ENCODE measurements at places on chromosomes 12 and 14.
A peak's percentile ranks its signal among the peaks of the same experiment; 100 is the strongest.

- DNase-seq, result no peak
Measured at GRCh38 chr12:82383930-82384552, 25.7 kb downstream of the METTL25 start.

DNA sequence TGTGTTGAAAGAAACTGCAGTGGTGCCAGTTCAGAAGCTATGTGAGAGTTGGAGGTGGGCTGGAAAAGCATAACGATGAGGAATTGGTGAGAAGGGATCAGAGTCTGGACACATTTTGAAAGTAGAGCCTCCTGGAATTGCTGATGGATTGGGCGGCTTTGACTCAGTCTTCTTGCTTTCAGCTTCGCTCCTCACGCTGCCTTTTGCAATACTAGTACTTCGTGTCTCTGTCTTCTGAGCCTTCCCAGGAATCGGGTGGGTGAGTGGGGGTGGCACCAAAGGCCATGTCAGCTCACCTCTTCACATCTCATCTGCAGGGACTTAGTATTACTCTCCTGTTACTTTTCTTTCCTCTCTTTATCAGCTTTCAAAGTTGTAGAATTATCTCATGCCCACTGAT lies 101.6 kb upstream of the RFX4 start:
- DNase-seq, result no peak

- DNase-seq, result no peak
Measured at GRCh38 chr12:128353301-128353700, 86.3 kb downstream of the TMEM132C start.

DNA sequence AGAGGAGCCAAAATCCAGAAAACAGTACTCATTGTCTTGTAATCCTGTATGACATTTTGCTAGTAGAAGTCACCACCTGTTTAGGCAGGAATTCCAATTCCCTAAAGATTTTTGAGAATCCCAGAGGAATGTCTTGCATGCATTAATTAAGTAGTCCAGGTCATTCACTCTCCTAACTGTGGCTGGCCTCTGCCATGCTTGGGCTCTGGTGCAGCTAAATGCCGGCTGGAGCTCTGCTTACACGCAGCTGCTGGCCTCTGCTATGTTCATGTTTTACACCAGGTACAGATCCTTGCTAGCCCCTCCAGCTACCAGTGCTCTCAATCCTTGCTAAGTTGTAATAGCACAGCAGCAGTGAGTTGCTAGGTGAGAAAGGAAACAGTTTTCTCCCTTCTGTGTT lies 16.3 kb upstream of the HIF1A start:
- no peak for DNase-seq

DNA sequence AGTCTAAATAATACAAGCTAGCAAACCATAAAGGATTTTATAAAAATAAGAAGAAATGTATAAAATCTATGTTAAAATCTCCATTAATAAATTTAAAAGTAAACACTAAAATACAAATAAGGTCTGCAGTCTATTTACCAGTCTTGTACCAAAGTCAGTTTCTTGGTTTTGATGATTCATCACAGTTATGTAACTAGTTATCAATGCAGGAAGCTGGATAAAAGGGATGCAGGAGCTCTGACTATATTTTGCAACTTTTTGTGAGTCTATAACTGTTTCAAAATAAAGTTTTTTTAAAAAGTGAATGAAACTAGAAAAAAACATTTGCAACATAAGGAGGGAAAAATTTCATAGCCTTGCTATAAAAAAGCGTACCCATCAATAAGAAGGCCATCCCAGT lies 151.5 kb downstream of the DERA start:
- no peak for DNase-seq

DNA sequence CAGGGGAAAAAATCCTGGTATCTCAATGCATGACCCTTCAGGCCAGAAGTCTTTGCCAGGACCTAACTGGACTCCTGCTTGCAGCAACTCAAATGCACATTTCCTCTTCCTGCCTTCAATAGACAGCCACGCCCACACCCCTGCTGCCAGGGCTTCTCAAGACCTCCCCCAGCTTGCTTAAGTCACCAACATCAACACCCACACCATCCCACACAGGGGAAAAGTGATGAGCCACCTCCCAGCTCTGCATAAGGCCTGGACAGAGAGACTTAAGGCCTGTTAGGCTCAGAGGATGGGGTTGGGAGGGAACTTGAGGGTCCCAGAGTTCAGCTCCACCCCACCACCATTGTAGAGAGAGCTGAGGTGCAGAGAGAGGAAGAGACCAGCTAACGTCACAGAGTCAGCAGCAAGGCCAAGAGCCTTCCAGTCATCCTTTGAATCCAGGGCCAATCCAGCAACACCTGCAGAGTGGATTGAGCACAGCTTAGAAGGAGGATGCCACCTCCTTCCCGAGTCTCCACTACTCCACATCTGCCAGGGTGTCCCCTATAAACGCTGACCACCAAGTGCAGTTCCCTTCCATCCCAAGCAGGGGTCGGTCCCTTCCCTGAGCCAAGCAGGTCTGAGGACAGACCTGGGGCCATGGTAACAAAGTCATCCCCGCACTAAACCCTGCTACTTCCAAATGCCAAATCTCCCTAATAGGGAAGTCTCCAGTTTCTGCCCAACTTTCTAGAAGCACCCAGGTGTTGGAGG lies 50.0 kb downstream of the KDM2B start:
- DNase-seq, result no peak

GRCh38 chr14:37539992-37540391 lies 55.1 kb downstream of the FOXA1 start:
- DNase-seq, result no peak

- DNase-seq, result no peak
Measured at GRCh38 chr14:25461780-25462179, 411.8 kb upstream of the STXBP6 start.

DNA sequence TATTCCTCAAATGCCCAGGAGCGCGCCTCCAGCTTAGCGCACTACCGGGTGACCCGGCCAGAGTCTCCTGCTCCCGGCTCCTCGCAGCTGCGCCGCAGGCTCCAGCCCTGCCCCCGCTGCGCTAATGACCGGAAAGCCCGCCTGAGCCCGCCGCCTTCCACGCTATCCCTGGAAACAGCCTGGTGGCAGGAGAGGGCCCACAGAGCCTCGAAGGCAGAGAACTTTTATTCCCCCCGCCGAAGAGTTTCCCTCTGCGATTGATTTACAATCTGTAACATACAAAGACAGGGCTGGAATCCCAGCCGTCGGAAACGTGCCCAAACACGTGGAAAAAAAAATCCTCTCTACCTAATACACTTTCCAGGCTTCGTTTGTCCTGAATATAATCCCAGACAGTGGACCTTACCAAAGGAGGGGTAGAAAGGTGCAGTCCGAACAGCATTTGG lies 1.5 kb downstream of the COL2A1 start:
- DNase-seq, result peak; percentile 91

GRCh38 chr12:28583701-28584261 lies 393.5 kb downstream of the CCDC91 start:
- DNase-seq, result no peak

DNA sequence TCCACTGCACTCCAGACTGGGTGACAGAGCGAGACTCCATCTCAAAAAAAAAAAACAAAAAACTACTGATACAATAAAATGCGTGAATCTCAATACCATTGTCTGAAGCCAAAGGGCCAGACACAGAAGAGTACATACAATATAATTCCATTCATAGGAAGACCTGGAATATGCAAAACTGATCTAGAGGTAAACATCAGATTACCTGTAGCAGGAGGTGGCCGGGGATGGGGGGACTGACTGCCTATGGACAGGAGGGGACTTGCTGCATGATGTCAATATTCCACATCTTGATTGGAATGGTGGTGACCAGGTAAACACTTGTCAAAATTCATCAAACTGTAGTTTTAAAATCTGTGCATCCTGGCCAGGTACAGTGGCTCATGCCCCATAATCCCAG lies 12.5 kb upstream of the FIGNL2 start:
- DNase-seq, result no peak

- peak; percentile 48 for DNase-seq
Measured at GRCh38 chr12:71392521-71393145, 47.0 kb upstream of the LGR5 start.

DNA sequence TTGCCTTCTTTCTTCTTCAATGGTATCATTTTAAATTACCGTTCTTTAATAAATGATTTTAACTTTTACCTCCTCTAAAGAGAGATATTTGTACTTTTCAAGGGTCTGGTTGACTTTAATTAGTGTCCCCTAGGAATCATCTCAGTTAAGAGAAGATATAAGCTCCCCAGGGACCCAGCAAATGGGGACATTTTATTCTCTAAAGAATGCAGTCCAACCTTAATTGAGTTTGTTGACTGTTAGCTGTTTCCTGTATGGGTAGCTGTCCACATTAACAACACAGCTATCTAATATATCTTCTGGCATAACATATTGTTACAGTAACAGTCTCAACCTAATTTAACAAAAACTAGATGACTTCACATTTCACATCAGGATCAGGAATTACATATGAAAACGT lies 241.6 kb upstream of the NPAS3 start:
- no peak for DNase-seq

DNA sequence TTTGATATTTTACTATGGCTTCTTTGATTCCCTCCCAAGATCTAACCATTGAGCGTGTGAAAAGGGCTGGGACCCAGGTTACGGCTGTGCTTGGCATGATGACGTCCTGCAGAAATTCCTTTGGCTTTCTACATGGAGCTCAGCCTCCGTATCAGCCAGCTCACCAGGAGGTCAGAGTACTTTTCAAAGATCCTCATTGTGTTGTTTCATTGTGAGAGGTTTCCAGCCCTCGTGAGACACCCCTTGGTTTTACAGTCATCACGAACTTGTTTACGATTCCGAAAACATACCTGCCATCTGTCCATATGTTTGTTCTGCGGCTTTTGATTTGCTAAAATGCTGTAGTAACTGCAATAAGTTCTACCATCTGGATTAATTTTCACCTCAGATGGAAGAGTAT lies 453.1 kb downstream of the TMEM121 start:
- no peak for DNase-seq

DNA sequence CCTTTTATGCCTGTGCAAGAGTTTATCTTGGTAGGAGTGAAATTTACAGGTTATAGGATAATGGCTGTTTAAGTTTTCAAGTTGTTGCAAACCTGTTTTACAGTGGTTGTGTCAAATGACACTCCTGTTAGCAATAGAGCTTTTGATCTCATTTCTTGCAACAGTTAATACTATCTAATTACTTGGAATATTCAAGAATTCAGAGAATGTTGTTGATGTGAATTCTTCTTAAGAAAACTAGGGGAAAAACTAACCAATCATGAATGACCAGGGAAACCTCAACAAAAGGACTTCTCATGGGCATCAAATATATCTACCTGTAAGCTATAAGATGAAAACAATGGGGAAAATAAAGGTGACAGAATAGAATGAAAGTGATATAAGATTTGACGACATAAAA lies 85.0 kb downstream of the IPO8 start:
- DNase-seq, result no peak

DNA sequence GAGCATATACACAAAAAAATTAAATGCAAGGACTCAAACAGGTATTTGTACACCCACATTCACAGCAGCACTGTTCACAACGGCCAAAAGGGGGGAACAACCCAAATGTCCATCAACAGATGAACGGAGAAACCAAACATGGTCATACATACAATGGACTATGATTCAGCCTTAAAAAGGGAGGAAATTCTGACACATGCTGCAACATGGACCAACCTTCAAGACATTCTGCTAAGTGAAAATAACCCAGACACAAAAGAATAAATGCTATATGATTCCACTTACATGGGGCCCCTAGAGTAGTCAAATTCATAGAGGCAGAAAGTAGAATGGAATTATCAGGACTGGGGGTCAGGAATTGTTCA lies 29.5 kb downstream of the ACTN1 start:
- no peak for DNase-seq

DNA sequence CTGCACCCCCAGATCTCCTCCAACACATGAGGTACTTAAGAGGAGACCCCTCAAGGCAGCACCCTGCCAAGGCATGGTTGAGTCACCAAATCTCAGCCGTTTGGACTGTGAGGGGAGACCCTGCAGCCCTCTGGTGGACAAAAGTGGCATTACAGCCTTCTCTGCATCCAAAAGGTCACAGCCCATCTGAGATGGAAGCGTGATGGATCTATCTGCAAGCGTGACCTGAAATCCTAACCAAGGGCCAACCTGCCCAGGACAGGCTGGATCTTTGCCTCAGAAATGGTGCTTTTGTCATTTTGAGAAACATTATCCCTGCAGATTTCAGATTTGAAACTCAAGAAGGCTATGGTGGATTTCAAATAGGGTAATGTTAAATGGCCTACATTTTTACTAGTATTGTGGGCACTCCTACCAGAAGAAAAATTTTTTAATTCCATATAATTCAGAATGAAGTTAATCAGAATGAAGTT lies 23.7 kb upstream of the DHRS4 start:
- DNase-seq, result peak; percentile 49

DNA sequence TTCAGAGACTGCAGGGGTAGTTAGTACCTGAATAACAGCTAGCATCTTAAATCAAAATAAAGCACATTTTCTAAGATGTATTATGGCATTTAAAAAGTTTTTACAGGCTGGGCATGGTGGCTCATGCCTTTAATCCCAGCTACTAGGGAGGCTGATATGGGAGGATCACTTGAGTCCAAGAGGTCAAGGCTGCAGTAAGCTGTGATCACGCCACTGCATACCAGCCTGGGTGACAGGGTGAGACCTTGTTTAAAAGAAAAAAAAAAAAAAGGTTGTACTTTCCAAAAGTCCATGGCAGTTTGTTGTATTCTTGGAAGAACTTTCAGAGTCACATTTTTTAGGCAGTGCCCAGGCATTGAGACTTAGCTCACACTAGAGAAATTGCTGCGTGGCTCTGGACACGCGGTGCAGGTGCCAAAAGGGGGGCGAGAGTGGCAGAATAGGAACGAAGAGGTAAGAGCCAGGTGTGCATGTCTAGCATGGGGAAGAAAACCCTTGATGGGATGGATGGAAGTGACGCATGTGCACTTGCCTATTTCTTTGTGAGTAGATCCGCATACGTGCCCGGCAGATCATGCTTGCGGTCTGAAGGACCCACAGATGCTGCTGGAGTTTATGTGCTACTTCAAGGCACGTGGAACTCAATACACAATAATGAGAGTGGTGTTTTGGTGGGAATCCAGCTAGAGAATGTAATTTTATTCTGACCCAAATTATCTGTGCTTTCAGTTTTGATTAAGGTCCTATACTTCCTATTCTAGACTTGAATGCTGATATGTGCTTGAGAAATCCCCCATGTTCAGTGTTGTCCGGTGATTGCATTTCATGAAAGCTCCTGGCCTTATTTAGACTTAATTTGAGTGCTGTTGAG lies 11.9 kb downstream of the ANKRD13A start:
- no peak for DNase-seq

DNA sequence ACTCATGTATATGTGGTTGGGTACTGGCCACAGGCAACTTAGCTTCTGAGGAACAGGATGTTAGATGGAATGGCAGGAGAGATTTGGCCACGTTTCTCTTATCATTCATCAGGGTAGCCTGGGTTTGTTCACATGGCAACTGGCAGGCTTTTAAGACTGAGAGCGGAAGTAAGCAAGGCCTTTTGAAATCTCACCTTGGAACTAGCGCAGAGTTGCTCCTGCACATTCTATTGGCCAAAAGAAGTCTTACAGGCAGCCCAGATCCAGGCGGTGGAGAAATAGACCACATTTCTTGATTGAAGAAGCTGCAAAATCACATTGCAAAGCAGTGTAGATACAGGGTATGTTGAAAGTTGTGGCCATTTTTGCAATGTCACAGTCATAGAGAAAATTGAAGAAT lies 3.7 kb downstream of the CLEC4A start:
- DNase-seq, result no peak

- no peak for DNase-seq
Measured at GRCh38 chr12:115840159-115840558, 437.3 kb downstream of the MED13L start.
